Erythroblast (primary cell): ENCODE measurements at places on chromosomes 2 and 18.

DNA sequence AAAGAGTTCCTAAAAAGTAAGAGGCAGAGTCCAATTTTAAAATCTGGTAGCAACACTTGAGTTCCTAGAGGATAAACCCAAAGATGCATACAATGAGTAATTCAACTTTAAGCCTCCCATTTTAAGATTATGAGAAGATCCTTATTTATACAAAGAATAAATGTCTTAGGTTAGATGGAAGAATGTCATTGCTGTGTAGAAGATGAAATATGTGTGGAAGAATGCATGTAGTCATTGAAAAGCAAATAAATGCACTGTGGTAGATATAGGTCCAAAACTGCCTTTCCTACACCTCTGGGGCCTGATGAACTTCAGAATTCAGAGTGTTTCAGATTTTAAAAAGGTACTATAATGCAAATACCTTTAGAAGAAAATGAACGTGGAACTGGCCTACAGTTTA is 58.7 kb upstream of the LRP1B start:
- DNase-seq, result no peak

DNA sequence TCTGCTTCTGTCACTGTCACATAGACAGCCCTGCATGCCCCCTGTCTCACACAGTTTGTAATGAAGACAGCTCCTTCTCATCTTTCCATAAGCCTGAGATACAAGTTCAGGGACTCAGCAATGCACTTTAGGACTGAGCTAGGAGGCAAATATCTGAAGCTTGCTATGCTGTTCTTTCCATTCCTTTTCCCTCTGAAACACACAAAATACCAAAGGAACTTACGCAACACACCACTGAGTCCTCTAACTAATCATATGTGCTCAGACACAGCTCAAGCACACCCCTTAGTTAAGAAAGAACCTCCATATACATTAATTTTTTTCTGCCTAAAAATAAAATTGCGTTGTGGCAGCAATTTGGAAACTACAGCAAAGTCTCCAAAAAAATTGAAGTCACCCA is 17.9 kb downstream of the SERPINB8 start:
- no peak for DNase-seq

GRCh38 chr2:32841931-32842898 is 104.5 kb upstream of the LTBP1 start:
- no peak for DNase-seq

DNA sequence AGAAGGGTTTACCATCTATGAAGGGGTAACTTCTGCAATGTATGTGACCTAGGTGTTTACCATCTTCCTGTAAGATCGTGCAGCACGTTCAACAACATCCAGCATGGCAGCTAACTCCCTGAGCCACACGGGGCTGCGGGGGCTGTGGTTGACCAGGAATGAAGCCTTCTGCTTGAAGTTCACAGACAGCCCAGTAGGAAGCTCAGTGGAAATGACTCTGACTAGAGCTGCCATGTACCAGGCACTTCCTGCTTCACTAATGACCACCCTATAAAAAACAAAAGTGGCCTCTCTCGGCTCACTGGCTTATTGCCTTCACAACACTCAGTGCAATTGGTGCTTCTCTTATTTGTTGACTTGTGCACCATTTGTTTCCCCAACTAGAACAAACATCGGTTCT is 99.7 kb upstream of the SMAD7 start:
- DNase-seq, result no peak

DNA sequence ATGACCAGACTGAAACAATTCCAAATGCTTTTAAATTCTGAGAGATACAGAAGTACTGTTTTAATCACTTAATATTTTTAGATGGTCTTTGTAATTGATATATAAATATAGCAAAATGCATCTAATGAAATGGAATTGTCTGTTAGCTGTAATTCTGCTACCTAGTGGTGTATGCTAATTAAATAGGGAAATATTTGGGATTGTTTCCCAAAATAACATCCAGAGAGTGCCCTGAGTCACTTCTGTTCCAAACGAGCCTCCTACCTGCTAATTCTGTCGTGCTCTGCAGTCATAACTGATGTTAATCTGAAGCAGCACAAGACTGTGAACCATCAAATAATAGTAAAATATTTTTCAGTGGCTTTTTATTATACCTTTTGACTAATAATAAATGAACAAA is 71.4 kb upstream of the NOSTRIN start:
- DNase-seq, result no peak

DNA sequence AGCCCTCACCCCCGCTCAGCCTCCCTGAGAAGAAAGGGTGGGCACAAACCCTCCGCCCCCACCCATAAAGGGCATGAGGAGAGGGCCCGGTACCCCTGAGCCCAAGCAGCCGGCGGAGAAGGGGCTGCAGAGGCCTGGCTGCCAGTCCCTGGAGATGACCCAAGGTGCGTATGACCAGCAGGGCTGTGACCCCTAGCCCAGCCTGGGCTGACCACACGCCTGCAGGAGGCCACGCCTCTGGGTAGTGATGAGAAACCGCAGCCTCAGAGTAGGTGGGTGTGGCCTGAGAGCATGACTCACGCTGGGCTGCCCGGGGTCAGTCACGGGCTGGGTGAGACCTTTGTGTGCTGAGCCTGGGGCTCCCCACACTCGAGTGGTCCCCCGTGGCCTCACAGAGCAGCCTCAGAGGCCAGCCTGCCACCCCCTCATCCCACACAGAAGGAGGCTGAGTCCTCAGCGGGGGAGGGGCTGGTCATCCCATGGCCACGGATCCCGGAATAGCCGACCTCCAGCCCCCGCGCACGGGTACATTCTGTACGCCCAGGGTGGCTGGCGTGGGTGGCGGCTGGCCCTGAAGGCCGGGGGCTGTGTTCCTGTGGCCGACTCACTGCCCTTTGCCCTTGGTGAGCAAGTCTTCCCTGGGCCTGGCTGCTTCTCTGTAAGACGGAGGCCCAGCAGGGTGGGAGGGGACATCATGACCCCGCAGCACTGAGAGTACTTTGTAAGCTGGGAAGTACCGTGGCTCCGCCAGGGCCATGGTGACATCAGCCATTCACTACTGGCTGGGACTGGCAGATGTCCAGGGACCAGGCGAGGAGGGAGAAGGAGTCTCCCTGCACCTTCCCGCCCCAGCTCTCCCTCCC is 110.8 kb upstream of the OTOS start:
- DNase-seq, result peak; percentile 70

GRCh38 chr2:96848264-96848663 is 4.4 kb upstream of the ANKRD23 start:
- DNase-seq, result no peak

DNA sequence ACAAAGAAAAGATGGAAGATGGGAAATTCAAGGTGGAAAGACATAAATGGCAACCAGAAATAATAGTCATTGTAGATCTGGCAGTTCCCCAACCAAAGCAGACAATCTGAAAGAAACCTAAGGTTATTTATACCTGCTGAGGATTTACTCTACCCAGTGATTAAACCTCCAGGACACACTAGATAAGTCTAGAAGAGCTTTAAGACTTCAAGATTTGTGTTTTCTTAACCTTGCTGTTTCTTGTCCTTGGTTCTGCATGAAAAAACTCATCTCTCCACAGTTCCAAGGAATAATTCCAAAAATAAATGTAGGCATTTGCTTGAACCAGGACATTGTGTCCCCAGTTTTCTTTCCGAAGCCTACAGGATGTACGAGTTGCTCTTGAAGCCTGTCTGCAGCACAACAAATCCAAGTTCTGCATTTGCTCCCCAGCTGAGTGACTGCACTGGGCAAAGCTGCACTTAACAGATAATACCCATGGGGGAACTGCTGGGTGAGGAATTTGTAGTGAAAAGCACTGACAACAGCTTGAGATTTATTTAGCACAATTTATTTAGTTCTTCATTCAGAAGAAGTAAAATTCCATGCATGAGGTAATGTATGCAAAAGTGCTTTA is 19.8 kb downstream of the DTNA start:
- no peak for DNase-seq

DNA sequence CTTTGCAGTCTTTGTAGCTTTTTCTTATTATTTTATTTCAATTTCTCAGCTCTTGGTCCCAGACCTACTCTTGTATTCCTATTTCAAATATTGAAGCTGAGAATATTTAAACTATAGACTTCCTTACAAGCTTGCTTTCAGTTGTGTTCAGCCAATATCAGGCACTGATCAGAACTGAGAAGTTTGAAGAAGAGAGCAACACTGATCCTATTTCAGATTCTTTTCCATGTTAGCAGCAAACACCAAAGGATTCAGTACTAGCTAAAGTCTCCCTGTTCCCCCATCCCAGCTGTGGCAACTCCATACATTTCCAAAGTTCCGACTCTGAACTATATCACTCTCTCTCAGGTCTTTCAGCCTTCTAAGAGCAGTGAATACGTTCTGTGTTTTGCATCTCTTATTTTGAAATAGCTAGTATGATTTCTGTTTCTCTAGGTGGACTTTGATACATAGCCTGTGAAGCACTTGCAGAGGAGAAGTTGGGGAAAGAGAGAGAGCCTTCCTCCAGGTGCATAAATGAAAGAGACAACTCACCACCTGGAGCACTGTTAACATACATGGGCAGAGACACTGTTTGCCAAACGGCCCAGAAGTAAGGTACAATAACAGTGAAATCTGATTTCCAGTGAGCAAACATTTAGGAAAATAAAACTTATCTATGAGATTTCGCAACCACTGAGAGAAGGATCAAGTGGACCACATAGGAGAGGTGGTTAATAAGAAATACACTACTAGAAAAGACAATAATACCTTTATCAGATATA is 135.0 kb upstream of the ZNF804A start:
- DNase-seq, result no peak

DNA sequence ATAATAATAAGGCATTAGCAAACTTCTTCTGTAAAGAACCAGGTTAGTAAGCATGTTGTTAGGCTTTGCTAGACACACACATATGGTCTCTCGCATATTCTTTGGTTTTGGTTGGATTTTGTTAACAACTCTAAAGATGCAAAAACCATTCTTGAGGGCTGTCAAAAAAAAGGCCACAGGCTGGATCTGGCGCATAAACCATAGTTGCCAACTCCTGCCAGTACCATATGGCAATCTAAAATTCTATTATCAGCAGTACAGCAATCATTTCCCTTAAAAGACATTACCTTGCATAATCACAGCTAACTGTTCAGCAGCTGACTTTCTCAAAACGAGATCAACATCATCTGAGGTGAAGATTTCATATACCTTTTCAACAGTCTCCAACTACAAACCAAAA is 63.5 kb downstream of the RTTN start:
- peak; percentile 13 for DNase-seq
